ENCODE measurements at places on chromosomes 1 and 21.

GRCh38 chr1:203308923-203309331, 3.6 kb downstream of the BTG2 start:
- DNase-seq: no peak

GRCh38 chr1:27785781-27786455, 12.9 kb downstream of the STX12 start:
- no peak for DNase-seq

- DNase-seq: no peak
Measured at GRCh38 chr1:14112613-14113012, 412.6 kb downstream of the PRDM2 start.

DNA sequence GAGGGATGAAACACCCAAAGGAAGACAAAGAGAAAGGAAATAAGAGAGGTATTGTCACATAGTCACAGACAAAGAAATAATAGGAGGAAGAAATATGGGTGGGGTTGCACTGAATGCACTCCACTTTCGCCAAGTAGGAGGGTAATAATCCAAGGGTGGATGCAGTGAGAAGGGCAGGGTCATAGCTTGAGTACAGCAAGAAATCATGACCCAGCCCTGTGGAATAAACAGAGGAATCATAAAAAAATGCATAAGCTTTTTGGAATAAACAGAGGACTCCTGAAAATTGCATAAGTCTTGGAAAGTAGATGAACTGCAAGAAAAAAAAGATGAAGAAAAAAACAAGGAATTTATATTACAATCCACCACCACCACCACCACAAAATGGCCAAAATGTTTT, 53.1 kb upstream of the CD55 start:
- no peak for DNase-seq

GRCh38 chr1:174964261-174964971, 35.3 kb upstream of the CACYBP start:
- no peak for DNase-seq

DNA sequence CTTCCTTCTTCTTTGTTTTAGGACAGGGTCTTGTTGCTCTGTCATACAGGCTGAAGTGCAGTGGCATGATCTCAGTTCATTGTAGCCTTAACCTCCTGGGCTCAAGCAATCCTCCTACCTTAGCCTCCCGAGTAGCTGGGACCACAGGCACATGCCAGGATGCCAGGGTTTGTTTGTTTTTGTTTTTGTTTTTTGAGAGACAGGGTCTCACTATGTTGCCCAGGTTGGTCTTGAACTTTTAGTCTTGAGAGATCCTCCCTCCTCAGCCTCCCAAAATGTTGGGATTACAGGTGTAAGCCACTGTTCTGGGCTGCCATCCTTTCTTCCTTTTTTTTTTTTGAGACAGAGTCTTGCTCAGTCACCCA, 56.5 kb upstream of the SLC45A1 start:
- no peak for DNase-seq

DNA sequence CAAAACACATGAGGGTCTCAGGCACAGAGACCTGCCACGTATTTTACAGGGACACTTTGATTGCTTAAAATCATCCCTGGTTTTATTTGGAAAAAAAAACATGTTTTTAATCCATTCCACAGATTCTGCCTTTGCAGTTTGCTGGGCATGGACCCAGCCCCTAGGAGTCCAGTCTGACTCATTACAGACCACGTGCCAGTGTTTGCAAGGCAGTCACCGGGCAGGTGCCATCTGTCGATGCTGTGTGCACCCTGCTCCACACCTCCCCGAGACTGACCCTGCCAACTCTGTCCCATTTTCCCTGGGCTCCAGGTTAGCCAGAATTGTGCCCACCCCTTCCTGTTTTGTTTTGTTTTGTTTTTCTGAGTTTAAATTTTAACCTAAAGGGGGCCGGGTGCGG, 148.4 kb upstream of the TMEM51 start:
- no peak for DNase-seq

DNA sequence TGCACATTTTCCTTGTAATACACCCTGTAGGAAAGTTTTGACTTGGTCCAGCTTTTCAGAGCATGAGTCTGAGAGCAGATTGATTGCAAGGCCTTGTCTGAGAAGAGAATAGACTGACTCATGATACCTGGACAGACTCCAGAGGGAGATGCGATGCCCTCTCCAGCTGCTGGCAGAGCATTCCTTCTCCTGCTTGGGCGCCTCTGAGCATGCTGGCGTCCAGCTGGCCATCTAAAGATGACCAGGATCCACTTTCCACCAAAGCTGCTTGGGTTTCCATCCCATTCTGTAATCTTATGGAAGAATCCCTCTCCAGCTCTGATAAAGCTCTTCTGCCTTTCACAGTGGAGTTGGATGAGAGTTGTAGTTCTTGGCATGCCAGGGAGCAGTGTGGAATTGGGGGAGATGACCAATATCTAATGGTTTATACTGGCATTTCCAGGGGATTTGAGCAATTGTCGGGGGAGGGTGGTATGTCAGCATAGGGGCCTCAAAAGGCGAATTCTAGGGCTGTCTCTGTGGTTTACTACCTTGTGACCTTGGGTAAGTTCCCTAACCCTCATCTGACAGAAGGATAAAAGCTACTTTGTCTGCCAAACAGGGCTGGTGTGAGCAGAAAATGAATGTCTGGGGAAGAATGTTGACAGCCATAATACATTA, 19.5 kb downstream of the SZRD1 start:
- no peak for DNase-seq

GRCh38 chr1:43271186-43272118, 1.7 kb downstream of the TMEM125 start:
- no peak for DNase-seq

DNA sequence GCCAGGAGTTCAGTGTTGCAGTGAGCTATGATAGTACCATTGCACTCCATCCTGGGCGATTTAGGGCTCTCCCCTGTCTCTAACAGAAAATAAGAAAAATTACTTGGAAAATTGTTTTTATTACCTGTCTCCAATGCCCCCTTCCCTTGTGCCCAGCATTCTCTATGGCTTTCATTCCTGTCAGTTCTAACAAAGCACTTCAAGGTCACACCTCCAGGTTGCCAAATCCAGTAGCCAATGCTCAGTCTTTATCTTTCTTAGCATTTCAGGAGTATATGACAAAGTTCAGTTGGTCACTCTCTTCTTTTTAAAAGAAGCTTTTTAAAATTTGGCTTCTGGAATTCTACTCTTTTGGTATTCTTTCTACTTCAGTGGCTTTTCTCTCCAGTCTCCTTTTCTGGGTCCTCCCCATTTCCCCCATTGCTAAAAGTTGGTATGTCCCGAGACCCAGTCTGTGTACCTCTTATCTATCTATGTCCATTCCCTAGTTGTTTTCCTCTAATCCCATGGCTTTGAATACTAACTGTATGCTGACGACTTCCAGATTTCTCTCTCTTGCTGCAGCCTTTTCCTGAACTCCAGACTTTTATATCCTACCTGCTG, 69.9 kb downstream of the LAMC1 start:
- no peak for DNase-seq

DNA sequence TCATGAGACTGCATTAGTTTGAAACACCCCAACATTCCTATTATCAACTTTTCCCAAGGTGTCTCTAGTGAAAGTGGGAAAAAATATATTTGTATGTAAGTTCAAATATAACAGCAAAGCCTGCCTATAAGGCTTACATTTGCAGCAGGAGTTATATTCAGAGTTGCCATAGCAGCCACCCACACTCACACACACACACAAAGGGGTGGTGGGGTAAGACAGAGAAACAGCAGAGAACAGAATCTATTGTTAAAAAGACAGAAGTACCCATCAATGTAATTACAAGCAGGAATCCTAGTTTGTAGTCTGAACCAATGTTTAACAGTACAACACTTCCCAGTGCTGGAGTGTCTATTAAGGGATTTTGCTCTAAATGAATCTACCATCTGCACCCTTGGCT, 55.0 kb downstream of the PLPPR5 start:
- no peak for DNase-seq

DNA sequence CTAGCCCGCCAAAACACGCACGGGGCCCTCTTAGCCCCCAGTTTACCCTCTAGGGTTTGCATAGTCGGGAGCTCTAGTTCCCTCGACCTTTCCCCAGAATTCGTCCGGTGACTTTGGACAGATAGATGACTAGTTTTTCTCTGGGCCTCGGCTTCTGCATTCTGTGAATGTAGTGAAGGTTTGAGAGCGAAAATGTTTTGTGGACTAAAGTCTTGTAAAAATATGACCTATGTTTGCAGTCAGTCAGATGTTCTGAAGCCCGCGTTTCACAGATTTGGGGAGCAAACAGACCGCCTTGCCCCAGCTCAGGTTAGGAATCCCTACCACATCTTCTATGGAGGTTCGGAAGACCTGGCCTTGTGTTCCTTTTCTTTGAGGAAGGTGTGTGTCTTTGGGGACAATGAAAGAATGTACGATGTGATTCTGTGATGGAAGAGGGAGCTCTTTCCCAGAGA, 401 bp downstream of the UQCRH start:
- no peak for DNase-seq

- no peak for DNase-seq
Measured at GRCh38 chr21:42107177-42107880, 36.2 kb downstream of the UMODL1 start.

DNA sequence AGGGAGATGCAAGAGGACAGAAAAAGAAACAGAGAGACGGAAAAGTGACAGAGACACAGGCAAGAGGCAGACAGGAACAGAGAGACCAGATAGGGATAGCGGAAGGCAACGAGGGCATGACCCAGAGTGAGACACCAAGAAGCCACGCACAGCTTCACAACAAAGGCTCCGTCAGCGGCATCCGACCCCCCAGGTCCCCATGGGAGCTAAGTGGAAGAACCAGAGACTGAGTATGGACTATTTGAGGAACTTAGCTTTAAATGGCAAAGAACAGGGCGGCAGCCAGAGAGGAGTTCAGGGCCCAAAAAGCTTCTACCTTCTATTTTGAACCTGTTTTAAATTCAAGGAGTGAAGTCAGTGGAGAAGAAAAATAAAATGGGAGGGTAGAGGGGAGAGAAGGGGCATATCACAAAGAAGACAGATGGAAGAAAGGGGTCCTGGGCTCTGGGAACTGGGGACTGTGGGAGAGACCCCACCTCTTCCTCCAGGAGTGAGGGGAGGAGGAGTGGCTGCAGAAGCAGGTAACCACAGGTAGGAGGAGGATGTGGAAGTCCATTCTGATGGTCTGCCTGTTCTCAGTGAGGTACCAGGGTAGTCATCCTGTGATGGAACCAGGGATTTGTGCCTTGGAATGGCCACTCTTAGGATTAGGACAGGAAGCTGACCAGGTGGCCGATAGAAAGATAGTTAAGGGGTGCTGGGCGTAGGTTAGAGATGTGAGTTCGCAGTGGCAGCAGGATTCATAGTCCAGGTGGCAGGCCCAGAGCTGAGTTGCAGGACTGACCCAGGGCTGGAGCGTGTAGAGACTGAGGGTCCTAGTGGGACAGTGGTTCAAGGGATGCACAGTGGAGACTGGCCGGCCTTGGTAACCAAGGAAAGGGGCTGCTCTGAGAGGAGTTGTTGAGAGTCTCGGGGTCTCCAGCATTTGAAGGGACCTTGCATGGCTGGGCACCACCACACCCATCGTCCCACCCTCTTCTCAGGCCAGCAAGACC, 37.7 kb downstream of the CSMD2 start:
- DNase-seq: no peak

- DNase-seq: no peak
Measured at GRCh38 chr1:183493540-183494245, 21.4 kb downstream of the SMG7 start.

GRCh38 chr1:219247441-219247840, 73.8 kb downstream of the LYPLAL1 start:
- no peak for DNase-seq

- no peak for DNase-seq
Measured at GRCh38 chr1:178323067-178323466, 173.7 kb downstream of the CLEC20A start.

GRCh38 chr1:75615613-75616435, 4.9 kb upstream of the SLC44A5 start:
- peak; percentile 3 for DNase-seq

DNA sequence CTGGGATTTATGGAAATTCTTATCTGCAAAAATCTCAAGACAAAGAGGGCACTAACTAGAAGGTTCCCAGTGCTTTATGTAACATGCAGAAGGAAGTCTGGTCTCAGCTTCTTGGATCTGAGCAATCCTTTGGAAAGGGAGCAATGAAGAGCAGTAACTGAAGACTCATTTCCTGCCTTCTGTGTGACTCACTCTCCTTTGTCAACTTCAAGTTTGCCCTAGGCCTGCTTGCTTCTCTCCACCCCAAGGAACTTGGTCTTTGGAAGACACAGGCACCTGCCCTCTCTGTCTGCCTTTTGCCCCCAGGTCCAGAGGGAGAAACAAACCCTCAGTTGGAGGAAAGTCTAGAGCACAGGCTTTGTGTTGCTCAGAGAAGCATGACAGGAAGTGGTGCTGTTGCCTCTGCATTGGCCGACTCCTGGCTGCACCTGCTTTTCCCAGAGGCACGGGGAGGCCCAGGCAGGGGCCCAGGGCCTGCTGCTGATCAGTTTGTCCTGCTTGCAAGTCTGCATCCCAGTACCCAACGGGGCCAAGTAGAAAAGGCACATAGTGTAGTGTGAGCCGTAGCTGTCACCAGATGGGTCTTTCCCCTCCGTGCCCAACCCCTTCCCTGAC, 137.2 kb downstream of the DHRS3 start:
- DNase-seq: no peak

- DNase-seq: no peak
Measured at GRCh38 chr1:27049100-27049499, 36.5 kb upstream of the TENT5B start.

DNA sequence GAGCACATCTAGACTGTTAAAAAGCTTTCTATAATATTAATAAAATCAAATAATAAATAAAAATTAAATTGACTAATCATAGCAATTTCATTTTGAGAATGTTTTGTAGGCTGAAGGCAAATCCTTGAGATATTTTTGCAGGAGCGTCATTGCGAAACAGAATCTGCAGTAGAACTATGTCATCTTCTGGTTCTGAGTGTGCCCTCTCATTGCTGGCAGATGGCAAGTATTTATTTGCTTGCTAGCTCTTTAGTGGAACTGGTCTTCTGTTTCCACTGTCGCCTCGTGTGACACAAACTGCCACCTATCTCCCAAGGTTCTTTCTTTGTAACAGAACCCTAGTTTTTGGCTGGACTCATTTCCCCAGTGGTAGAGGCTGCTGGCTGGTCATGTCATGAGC, 19.0 kb upstream of the IRF2BP2 start:
- DNase-seq: no peak

- DNase-seq: no peak
Measured at GRCh38 chr21:41526478-41527087, 18.6 kb upstream of the TMPRSS2 start.

DNA sequence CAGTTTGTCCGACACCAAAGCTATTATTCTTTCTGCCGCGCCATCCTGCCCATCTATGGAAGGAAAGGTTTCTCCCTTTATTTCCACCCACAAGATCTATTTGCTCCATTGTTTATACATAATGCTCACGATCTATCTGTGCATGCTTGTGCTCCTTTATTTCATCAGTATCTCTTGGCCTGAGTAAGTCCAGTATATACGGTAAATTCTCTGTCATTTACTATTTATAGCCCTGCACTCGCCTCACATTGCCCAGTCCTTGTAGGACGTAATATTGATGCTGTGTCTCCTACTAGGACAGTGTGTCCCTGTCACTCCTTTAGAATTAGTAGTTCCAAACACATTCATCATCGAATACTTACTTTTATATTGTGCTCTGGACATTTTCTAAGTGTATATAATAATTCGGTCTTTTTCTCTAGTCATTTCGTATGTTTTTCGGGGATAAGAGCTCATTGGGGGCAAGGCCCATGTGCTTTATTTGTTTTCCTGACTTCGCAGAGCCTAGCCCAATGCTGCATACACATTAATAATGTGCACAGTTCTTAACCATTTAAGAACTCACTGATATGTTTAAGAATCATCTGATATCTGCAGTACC, 3.1 kb upstream of the NID1 start:
- no peak for DNase-seq

- no peak for DNase-seq
Measured at GRCh38 chr1:204192046-204192445, 4.2 kb downstream of the KISS1 start.

GRCh38 chr1:79037085-79037484, 30.6 kb upstream of the ADGRL4 start:
- DNase-seq: no peak

Measured in activated gamma-delta T cell treated with Interleukin-2 at 50 U/mL for 16 hours (primary cell).